Foreskin fibroblast (primary cell): ENCODE measurements at places on chromosomes 2 and 18.

DNA sequence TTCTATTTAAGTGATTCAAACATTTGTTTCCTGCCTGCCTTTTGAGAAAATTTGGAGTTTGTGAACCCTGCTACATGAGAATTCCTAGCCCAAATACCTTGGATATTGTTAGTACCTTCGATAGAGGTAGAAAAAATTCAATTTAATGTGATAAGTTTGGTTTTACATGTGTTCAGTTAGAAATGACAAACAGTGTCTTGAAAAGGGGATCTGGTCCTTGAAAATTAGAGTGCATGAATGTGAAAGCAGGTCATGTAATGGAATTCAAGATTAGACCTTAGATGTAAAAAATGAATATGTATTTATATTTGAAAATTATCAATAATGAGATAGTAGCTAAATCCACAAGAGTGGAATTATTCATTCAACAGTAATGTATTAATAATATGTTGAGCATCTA, 70.5 kb downstream of the PIK3C3 start:
- no peak for DNase-seq

DNA sequence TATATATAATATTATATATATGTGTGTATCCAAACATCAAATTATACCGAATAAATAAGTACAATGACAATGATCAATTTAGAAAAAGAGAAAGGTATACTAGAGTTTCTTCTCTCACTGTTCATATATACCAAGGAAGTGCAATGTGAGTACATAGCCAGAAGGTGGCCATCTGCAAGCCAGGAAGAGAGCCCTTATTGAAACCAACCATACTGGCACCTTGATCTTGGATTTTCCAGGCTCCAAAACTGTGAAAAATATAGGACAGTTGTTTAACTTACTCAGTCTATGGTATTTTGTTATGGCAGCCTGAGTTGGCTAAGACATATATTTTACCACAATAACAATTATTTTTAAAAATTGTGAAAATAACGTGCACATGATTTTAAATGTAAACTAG, 1490.2 kb upstream of the SLC39A10 start:
- peak; percentile 3 for DNase-seq

DNA sequence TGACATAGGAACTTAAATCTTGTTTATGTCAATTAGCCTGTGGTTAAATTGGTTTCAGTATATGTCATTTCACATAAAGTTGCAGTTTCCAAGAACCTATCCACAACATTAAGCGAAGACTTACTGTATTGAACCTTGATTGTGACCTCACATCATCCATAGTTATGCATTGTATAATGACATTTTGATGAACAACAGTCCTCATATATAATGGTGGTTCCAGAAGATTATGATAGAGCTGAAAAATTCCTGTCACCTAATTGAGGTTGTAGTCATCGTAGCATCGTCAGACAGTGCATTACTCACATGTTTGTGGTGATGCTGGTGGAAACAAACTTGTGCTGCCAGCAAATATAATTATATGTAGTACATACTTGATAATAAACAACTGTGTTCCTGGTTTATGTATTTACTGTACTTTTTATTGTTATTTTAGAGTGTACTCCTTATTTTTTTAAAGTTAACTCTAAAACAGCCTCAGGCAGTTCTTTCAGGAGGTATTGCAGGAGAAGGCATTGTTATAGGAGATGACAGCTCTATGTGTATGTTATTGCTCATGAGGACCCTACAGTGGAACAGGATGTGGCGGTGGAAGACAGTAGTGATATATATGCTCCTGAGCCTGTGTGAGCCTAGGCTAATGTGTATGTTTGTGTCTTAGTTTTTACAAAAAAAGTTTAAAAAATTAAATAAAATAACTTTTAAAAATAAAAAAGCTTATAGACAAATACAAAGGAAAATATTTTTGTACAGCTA, 56.6 kb downstream of the UBE2E3 start:
- peak; percentile 66 for DNase-seq

GRCh38 chr2:2230433-2230817, 100.7 kb downstream of the MYT1L start:
- DNase-seq: no peak

- DNase-seq: no peak
Measured at GRCh38 chr2:207787800-207788199, 18.1 kb upstream of the FZD5 start.

GRCh38 chr18:76406791-76407190, 88.3 kb downstream of the ZNF516 start:
- DNase-seq: no peak

DNA sequence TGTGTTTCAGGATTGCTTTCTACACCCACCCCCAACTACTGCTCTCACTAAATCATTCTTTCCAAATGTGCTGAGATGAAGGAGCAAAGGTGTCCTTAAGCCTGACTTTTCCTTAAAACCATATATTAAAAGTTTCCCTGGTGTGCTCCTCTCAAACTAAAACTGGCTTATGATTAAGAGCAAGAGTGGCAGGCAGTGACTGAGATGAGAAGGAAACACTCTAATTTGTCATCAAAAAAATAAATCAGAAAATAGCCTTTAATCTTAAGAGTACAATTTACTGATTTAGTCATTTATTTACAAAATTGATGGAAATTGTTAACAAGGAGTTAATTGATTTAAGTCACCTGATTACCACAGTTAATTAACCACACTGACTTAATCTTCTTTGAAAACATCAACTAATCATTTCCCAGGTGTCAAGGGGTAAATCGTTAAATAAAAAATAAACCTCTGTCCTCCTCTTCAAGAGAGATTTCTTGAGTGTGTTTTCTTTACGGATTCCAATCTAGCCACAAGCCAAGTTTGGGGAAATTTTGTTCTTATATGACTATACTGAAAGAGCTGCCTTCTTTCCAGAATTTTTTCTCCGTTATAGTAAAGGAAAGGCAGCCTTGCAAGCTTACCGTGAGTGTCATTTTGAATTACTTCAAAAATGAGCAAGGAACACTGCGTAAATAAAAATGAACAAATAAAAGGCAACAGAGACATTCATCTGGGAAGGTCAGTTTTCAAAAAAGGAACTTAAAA, 17.4 kb downstream of the LRP2 start:
- no peak for DNase-seq

DNA sequence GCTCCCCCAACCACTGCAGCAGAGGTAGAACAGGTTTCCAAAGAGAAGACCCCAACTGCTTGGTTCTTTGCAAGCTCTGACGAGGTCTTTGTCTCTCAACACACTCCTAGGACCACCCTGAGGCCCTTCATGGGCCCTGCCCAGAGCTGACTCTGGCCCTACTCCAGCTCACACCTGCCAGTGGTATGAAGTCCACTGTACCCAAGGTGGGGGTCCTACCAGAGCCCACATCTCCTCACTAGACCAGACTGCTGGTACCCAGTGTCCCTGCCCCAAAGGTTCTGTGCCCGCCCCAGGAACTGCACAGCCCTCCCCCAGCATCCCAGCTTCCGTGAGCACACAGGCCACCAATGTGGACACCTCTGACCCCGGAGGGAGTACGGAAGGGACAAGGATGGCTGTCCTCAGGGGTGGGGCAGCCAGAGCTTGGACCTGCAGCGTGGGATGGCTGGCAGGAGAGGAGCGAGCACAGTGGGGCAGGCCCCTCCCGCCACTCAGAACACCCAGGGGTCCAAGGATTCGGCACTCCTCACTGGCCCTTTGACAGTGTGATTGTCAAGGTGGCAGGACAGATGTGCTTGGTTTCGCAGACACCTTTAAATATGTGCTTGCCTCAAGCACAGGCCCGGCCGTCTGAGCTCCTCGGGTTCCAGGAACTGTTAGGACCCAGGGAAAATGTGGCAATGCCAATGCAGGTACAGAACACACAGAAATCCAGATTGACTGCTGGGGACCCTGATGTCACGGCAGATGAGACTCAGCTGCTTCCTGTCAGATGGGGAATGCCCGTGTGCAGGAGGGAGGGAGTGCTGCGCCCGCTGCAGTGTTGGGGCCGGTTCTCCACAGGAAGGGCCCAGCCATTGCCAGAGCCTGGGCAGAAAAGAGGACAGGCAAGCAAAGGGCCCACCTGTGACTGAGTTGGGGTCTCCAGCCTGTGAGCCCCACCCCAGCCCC, 51.2 kb downstream of the MTERF4 start:
- no peak for DNase-seq

GRCh38 chr2:39913648-39914461, 134.8 kb upstream of the THUMPD2 start:
- DNase-seq: peak; percentile 69

GRCh38 chr2:240166191-240166590, 25.7 kb upstream of the OTOS start:
- DNase-seq: no peak

GRCh38 chr2:239290618-239291474, 110.0 kb downstream of the HDAC4 start:
- no peak for DNase-seq

DNA sequence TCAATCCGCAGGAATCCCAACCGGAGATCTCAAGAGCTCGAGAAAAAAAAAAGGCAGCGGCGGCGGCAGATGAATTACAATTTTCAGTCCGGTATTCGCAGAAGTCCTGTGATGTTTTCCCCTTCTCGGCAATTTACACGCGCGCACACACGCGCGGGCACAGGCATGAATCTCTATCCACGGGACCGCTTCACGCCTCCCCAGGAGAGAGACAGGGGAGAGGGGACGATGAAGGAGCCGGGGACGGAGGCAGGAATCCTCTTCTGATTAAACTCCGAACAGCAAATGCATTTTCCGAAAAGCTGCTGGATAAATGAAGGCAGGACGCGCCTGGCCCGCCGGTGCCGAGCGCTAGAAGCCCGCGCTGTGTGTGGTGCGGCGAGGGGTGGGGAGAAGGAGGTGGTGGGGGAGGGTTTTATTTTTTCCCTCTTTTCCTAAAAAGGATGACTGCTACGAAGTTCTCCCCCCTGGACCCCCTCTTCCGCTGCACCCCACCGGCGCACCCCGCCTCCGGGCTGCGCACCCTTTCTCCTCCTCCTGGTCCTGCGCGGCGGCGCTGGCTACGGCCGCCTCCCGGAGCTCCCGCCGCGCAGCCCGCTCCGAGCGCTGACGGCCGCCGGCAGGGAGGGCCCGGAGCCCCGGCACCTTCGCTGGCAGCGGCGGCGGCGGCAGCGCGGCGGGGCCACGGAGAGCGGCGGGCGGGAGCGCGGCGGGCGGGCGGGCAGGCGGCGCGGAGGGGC, at the start of gene BCL2:
Gene BCL2, minus strand, starts transcription at position 387 of the 740 bp plus-strand sequence.
- DNase-seq: peak; percentile 33

GRCh38 chr2:179751163-179751809, 110.1 kb downstream of the ZNF385B start:
- peak; percentile 48 for DNase-seq

- no peak for DNase-seq
Measured at GRCh38 chr2:109434351-109434750, 179.4 kb downstream of the SEPTIN10 start.

DNA sequence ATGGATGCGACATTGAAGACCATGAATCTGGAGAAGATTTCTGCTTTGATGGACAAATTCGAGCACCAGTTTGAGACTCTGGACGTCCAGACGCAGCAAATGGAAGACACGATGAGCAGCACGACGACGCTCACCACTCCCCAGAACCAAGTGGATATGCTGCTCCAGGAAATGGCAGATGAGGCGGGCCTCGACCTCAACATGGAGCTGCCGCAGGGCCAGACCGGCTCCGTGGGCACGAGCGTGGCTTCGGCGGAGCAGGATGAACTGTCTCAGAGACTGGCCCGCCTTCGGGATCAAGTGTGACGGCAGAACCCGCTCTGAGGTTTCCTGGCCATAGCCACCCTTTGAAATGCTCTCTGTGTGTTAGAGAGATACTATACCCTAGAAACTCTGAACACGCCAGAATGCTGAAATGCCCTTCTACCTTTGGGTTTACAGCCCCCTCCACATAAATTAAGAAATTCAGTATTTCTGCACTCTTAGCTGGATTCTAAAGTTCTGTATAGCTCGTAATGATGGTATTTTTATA, 659 bp downstream of the CHMP1B start:
- DNase-seq: no peak

- no peak for DNase-seq
Measured at GRCh38 chr2:36967236-36967876, 1.0 kb upstream of the STRN start.

DNA sequence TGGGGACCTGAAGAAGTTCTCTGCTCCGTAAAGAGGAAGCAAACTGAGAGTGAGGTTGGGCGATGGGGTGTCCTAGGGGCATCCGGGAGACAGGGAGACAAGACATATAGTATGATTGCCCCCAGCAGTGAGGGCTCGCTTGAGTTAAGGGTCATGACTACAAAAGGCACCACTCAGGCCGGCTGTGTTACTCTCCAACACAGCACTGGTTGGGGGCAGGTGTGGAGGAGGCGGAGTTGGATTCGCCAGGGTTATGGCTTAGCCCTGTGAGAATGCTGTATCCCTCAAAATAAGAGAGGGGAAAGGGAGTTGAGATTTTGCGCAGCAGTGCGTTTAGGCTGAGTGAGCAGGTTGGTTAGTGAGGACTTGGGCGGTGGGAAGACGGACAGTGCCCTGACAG, 12.0 kb downstream of the DYSF start:
- DNase-seq: no peak

- DNase-seq: no peak
Measured at GRCh38 chr2:4336864-4337263, 633.5 kb downstream of the DCDC2C start.

GRCh38 chr2:201401815-201402214, 44.7 kb upstream of the FLACC1 start:
- DNase-seq: no peak

GRCh38 chr2:41806286-41806685, 241.5 kb upstream of the PKDCC start:
- no peak for DNase-seq

- DNase-seq: no peak
Measured at GRCh38 chr2:84421197-84421596, 37.9 kb downstream of the SUCLG1 start.

GRCh38 chr2:190916829-190917228, 36.2 kb downstream of the GLS start:
- DNase-seq: no peak

- DNase-seq: no peak
Measured at GRCh38 chr2:172153156-172153555, 50.5 kb upstream of the DLX2 start.

- no peak for DNase-seq
Measured at GRCh38 chr2:42941633-42942176, 149.3 kb upstream of the HAAO start.

- peak; percentile 90 for DNase-seq
Measured at GRCh38 chr2:179454443-179455171, 190.0 kb upstream of the SESTD1 start.

DNA sequence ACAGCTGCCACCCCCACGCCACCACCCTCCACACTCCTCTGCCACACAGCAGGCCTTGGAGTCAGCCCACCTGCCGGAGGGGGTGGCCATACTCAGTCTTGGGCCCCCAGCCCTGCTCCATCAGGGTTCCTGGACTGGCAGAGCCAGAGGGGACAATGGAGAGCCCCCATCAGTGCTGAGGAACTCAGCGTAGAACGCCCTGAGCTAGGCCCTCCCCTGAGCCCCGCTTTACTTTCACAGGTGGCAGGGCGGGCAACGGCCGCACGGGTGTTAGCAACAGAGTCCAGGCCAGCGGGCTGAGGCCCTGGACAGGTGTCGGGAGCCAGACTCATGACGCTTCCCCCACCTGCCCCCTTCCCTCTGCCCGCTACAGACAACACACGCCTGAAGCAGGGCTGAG, 47.1 kb downstream of the FOSL2 start:
- DNase-seq: no peak
